ENCODE measurements at places on chromosomes 1 and 21.

GRCh38 chr1:9724706-9725476, 73.4 kb downstream of the PIK3CD start:
- DNase-seq: no peak

DNA sequence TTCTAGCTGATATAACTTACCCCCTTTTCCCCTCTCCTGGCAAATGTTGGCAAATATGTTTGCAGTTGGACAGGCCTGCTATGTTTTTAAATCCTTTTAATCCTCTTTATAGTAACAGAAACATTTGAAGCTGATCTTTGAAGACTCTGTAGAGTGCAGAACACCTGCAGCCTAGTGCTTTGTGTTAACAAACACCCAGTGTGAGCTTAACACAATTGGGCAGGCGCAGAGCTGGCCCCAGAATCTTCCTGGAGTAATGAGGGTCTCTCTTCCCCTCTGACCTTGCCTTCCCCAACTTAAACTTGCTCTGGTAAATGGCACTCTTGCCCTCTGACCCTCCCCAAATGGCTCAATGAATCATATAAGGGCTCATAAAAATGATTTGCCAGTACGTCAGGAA, 247.9 kb upstream of the LYPLAL1 start:
- no peak for DNase-seq

DNA sequence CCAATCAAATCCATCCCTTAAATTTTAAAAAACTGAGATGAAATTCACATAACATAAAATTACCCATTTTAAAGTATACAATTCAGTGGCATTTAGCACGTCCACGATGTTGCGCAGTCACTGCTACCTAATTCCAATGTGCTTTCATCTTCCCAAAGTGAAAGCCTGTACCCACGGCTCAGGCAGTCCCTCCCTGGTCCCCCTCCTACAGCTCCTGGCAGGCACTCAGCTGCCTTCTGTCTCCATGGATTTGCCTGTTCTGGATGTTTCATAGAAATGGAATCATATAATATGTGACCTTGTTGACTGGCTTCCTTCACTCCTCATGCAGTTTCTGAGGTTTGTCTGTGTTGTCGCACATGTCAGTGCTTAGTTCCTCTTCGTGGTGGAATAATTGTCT, 386.3 kb downstream of the CAMTA1 start:
- no peak for DNase-seq

DNA sequence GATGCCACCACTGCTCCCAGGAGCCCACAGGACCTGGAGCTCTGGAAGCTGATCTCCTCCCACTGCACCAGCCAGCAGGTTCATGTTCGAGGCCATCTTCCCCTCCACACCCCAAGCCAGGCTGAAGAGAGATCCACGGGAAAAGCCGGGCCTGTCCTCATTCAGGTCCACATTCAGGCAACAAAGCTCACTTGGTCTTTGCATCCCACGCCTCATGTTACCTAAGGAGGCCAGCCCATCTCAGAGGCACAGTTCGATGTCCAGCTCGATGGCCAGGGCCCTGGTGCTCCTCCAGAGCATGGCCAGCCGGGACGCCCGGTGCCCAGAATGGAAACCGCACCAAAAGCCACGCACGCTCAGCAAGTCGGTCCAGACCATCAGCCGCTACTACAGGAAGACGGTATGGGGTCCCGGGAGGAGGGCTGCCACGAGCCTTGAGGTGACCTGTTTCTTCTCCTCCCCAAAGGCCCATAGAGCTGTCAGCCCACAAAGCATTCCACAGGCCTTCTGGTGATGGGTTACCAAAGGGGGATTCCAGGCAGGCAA, at the start of gene CCDC27:
Gene CCDC27 (plus strand): TSS at position 51 of the 546 bp plus-strand sequence. CDS start 32 bp downstream, at position 83.
- no peak for DNase-seq

DNA sequence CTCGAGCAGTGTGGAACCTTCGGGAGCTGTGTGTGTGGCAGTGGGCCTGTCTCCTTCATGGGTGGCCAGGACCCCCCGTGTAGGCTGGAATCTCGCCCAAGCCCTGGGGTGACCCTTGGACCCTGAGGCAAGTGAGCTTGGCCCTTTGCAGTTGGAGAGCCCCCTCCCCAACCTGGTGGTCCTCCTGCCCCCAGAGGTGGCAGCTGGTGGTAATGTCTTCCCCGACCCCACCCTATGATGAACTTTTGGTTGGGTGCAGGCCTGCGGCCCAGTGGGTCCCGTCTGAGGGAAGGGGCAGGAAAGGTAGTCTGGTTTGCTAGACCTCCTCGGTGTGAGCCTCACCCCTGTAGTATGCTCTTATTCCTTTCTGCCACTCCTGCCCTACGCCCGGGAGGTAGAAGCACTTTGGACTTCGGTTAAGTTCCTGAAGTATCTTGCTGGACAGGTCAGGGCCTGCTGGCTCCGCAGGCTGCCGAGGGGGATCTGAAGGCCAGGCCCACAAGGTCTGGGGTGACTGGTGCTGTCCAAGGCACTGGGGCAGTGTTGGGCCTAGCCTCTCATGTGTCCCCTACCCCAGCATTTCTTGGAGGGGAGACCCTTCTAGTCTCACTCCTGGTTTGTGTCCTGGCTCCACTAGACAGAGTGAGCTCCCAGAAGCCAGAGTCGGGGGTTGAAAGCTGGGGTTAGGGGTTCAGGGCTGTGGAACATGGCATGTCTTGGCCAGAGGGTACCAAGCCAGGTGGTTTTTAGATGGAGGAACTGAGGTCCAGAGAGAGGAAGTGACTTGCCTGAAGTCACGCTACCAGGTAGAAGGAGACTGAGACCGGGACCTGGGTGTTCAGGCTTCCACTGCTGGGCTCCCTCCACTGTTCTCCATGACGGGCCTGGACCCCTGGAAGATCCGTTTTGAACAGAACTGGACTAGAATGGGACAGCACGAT, 1.8 kb downstream of the ZNF362 start:
- DNase-seq: no peak

DNA sequence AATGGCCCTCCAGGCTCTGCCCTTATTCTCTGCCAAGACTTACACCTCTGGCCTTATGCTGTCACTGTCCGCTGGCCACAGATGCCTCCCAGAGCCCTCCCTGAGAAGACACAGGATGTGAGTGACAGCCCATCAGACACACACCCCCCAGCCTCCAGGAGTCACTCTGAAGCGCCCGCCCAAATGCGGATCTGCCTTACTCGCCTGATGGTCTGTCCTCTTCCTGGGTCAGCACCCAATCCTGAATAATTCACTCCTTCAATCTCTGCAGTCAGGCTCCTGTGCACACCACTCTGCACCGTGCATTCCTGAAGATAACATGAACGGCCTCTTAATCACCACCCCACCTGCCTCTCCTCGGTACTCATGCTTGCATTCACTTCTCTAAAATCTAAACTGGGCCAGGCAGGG, 14.7 kb downstream of the CLSTN1 start:
- DNase-seq: no peak

DNA sequence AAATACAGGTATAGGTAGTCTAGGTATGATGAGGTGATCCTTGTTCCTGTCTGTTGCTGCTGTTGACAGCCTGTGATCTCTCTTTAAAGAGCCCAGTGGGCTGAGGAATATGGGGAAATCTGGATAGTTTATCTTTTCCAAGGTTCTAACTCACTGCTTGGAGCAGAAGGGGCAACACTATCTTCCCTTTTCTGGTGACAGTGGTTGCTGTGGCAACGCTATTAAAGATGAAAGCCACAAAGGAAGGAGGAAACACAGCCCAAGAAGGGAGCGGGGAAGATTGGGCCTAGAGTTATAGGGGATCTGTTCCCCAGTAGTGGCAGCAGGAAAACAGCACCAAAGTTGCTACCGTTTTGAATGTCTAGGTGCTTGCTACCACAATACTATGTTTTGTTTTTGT, 8.8 kb downstream of the PCP4L1 start:
- DNase-seq: no peak

- no peak for DNase-seq
These were observed 430 bp downstream of the RBM15 start for GRCh38 chr1:110339407-110340206.

- no peak for DNase-seq
These were observed 50.7 kb downstream of the KMO start for GRCh38 chr1:241582921-241583321.

DNA sequence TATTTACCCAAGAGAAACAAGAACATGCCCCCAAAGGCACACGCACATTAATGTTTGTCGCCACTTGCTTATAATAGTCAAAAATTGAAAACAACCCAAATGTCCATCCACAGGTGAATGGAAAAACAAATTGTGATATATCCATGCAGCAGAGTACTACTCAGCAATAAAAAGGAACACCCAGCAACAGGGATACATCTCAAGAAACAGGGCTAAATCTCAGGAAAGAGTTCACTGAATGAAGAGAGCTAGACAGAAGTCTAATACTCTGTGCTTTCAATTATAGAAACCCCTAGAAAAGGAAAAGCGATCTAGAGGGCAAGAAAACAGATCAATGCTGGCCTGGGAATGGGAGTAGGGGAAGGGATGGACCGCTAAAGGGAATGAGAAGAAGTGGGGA, 36.7 kb upstream of the LAPTM5 start:
- DNase-seq: no peak
